Right lung (tissue), 10 donors: ENCODE measurements at places on chromosomes 11 and 22. TPM values are rescaled to one million over a fixed set of nuclear protein-coding genes. Genes with fewer than 3 reads are reported as not detected.
A peak's percentile ranks its signal among the peaks of the same experiment; 100 is the strongest.

Gene CYTH4
- 5.3 TPM for polyA plus RNA-seq

DNA sequence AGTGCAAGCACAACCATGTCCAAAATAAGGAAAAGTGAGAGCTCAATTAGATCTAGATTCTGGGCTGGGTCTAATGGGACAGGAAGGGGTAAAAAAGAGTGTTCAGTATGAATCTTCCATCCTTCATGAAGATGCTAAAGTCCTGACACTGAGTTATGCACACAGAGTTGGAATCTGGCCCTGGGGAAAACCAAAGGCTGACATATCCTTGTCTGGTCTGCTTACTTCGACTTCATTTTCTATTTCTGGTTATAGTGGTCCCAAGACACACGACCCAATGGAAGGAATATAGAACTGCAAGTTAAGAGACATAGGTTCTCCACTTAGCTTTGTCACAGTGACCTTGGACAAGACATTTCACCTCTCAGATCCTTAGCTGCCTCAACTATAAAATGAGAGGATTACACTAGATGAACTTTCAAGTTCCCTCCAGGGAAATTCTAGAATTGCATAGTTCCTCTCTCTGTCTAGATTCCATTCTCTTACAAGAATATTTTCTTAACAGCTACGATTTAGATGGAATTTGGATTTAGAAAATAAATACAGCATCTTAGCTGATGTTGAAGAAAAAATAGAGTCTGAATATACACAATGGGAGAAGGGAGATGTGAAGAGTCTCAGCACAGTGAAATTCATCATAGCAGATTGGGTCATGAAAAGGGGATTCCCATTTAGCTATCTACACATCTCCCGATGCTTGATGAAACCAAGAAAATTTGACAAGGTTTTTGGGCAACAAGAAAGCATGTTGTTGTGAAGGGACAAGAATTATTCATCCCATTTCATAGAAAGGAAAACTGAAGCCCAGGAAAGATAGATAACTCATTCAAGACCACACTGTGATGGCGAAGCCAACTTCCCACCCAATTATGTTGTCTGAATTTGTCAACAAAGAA, 3.3 kb downstream of the BLID start:
- DNase-seq: no peak

- no peak for DNase-seq
These were observed 60.3 kb upstream of the ANO3 start for GRCh38 chr11:26271666-26272065.

Gene LGALS1
- 929 TPM for polyA plus RNA-seq

Gene CNGA4
- polyA plus RNA-seq: 1.3 TPM

DNA sequence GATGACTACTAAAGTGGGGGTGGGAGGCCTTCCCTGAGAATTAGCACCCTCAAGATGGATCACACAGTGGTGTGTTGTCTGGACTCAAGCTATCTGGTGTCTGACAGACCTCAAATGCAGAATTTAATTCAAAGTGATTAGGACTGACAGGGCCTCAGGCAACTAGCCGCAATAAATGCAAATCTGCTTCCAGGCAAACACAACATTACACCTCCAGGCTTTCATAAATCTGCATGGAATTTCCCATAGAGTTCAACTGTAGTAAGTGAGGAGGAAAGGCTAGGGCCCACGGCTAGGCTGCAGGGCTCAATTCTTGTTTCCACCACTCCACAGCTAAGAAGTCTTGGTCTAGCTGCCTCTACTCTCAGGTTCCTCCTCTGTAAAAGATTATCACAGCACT, 331.4 kb downstream of the LARGE1 start:
- DNase-seq: no peak

DNA sequence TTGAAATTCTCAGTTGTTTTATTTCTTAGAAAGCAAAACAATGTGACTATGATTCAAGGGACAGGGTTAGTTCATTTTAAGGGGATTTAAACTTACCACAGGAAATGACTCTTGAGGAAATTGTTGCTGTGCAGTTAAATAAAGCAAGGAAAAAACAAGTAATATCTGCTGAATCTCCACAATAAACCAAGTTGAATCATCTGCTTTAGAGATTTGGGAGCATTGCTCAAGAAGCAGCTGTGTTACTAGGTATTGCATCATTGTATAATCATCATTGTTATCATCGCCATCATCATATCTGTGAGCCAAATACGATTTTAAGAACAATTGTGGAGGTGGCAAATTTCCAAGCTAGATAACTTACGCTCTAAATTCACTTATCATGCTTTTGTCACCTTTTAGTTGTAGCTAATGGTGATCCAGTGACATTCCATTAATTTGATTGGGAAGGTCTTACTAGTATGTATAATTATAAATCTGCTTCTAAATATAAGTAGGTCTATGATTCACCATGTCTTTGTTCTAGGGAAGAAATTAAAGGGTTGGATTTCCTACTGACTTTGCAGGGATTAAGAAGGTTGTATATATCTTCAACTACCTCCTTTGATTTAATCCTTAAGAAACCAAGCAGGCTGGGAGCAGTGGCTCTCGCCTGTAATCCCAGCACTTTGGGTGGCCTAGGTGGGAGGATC, 19.9 kb downstream of the MMP10 start:
- peak; percentile 52 for DNase-seq

DNA sequence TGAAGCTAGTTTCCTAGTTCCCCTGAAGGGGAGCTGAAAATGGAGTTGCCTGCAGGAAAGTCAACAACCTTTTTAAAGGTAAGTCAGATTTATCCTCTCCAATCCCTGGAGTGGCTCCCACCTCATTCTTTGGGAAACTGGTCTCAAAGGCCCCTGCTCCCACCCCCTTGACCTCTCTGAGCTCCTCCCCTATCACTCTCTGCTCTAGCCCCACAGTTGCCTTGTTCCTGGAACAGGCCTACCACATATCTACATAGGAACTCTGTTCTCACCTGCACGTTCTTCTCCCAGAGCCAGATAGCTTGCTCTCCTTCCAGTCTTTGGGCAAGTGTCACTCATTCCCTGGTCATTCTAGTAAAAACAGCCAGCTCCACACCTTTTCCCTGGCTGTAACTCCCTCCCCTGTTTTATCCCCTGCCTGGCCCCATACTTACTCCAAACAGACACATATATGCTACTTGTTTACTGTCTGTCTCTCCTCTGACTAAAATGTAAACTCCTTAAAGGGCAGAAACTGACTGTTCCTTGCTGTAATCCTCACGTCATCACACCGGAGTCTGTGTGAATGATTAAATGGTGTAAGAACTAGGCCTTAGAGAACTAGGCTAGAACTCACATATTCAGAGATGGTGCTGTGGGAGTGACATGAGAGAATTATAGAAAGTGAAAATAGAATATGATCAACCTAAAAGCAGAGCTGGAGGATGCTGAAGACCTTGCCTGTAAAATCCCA, 53.3 kb downstream of the TCF20 start:
- no peak for DNase-seq

Gene HEPN1
- polyA plus RNA-seq: not detected

- DNase-seq: no peak
These were observed 537.1 kb downstream of the INSC start for GRCh38 chr11:15651816-15652215.

Gene FGF3
- polyA plus RNA-seq: not detected

DNA sequence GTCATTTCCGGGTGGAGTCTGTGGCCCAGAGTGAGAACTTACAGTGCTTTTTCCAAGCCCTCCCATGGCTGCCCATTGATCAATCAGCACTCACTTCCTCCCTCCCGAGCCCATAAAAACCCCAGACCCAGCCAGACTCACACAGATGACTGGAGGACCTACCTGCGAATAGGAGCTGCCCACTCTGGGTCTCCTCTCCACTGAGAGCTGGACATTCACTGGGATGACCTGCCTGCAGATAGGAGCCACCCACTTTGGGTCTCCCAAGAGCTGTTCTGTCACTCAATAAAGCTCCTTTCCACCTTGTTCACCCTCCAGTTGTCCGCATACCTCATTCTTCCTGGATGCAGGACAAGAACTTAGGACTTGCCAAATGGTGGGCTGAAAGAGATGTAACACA, 56.0 kb upstream of the B3GNT6 start:
- DNase-seq: no peak

- DNase-seq: peak; percentile 55
These were observed 27.8 kb upstream of the PPARA start for GRCh38 chr22:46122511-46122971.

DNA sequence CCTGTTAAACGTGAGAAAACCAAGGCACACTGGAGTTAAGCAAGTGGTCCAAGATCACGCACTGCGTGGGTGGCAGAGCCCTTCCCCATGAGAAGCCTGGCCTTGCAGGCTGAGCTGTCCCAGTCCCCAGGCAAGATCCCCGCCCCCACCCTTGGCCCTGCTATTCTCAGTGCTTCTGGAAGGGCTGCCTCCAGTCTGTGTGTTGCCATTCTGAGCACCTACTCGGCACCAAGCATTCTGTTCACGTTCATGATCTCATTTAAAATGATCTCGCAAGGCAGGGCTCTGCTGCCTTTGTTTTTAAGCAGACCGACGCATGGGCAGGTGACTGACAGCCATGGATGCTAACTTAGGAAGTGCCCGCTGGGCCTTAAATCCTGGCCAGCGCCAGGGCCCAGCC, 62.8 kb downstream of the PHF21B start:
- DNase-seq: no peak

Gene CASP5
- 0.42 TPM for polyA plus RNA-seq

Gene ZNF70
- 7.1 TPM for polyA plus RNA-seq

- no peak for DNase-seq
These were observed 9.6 kb upstream of the LMO1 start for GRCh38 chr11:8273287-8273686.

DNA sequence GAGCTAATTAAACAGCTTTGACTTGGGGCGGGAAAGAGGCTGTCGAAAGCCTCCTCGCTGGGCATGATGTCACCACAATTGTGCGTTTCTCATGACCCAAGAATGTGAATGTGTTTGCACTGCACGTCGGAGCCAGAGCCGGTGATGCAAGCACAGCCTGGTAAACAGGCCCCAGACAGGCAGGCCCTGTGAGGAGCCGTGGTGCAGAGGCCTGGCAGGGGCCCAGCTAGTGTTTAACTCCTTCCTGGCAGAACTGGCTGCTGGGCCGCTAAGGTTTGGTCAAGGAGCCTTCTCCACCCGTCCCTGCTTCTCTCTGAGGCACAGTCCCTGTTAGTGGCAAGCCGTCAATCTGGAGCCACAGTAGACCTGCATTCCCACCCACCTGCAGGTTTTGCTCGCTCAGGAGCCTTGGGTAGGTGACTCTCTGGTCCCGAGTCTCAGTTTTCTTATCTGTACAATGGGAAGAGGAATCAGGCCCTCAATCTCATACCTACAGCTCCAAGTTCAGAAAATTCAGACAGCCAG, 25.4 kb upstream of the SMTN start:
- DNase-seq: peak; percentile 94

DNA sequence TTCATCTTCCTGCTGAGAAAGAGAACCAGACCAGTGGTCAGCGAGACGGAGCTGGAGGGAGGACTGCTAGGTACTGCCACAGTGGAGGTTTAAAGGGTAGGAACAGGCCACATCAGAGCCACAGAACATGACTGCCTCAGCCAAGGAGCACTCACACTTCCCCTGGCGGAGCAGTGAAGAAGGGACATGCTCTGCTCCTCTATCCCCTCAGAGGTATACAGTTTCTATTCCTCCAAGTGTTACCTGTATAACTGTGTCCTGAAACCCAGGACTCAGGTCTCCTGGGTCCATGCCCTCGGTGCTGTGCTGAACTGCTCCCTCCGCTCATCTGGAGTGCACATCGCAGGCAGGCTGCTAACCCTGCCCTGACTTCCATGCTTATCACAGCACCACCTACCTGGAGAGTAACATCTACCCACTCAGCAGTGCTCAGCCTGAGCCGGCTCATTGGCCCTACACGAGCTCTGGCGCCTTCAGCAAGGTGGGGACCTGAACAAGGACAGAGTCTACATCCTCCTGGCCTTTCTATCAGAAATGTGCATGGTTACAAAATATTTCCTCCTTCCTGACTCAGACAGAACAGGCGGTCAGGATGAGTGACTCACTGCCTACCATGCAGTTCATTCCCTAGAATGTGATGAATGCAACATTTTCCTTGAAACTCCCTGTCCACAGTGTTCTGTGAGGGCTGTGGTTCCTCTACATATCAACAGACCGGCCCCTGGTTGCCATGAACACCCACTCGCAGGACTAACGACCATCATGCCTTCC, 52.9 kb downstream of the C11orf58 start:
- DNase-seq: no peak

Gene DEUP1
- polyA plus RNA-seq: 3.4 TPM

Gene IL18
- polyA plus RNA-seq: 1.6 TPM

Gene TSPAN18
- polyA plus RNA-seq: 64.7 TPM

Gene GVQW3
- 20.5 TPM for polyA plus RNA-seq

DNA sequence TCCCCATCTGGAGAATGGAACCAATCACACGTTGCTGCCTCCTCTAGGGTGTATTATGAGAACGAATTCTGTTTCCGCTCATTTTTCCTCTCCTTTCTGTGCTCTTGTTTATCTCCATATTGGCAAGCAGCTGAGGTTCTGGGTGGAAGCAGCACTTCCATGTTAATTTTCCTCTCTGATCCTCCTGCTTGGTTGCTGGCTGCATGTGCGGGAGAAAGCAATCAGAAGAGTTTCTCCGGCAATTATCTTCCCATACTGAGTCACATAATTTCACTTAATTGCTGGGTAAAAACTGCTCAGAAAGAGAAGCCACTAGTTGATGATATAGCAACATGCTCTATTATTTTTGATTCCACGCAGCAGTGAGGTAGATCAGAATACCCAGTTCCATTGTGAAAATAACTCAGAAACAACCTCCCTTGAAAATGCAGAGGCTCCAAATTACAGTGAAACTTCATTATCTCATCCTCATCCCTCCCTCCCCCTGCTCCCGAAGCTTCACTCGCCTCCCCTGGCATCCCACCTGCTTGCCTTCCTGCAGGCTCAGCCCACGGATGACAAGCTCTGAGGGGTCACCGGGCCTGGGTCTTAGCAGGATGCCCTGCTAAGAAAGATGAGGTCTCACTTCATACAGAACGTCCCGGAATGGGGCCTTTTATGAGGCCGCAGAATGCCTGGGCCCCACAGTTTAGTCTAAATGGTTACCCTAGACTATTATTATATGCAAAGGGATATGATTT, 20.4 kb downstream of the FXYD6 start:
- DNase-seq: no peak

DNA sequence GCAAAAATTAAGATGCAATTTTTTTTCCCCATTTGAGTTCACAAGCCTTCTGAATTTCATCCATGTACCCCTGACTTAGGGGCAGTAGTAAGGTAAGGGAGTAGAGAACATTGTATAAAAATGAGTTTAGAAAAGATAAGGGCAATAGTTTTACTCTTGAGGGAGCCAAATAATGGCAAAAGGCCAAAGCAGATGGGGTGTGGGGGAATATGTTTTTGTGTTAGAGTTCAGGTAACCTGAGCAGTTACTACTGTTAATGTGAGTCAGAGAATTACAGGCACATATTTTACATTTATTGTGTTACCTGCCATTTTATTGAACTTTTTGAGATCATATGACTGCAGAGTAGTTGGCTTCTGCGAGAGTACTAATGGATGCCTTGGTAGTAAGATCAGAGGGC, 3.1 kb downstream of the EED start:
- DNase-seq: no peak

DNA sequence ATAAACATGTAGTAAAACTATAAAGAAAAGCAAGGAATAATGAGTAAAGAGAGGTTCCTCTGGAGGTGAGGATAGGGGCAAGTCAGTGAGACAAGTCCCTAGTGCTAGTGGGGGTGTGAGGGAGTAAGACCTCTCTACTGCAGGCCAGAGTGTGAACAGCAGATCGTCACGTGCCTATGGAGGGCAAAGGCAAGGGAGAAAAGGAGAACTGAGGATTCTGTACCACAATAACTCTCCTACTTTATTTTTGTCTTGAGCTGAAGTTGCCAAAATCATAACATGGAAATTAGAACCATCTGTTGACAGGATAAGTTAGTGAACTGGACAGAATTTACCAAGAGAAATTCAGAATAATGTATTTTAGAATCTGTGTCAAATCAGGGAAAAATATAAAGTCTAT, 77.6 kb downstream of the ENTHD1 start:
- DNase-seq: no peak

Gene TYR
- not detected for polyA plus RNA-seq
